ENCODE measurements at places on chromosomes 16 and 17.

- no peak for DNase-seq
Observed at GRCh38 chr17:80463784-80464400, 12.5 kb downstream of the NPTX1 start.

- DNase-seq, result peak; percentile 59
Observed at GRCh38 chr17:42403150-42403549, 14.9 kb upstream of the STAT3 start.

- no peak for DNase-seq
Observed at GRCh38 chr16:30619202-30619601, 9.0 kb upstream of the ZNF689 start.

DNA sequence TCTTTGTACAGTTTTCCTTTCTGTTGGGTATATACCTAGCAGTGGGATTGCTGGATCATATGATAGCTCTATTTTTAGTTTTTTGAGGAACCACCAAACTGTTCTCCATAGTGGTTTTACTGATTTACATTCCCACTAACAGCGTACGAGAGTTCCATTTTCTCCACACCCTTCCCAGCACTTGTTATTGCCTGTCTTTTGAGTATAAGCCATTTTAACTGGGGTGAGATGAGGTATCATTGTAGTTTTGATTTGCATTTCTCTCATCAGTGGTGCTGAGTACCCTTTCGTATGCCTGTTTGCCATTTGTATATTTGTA lies 887 bp upstream of the EVI2B start:
- no peak for DNase-seq

- DNase-seq, result peak; percentile 97
Observed at GRCh38 chr17:82787081-82787848, 35.4 kb downstream of the TBCD start.

GRCh38 chr16:28617874-28618273 lies 8.0 kb upstream of the SULT1A1 start:
- peak; percentile 79 for DNase-seq

GRCh38 chr17:193841-194806 lies 12.7 kb upstream of the DOC2B start:
- no peak for DNase-seq

- no peak for DNase-seq
Observed at GRCh38 chr16:57660715-57661463, 7.2 kb upstream of the ADGRG3 start.

DNA sequence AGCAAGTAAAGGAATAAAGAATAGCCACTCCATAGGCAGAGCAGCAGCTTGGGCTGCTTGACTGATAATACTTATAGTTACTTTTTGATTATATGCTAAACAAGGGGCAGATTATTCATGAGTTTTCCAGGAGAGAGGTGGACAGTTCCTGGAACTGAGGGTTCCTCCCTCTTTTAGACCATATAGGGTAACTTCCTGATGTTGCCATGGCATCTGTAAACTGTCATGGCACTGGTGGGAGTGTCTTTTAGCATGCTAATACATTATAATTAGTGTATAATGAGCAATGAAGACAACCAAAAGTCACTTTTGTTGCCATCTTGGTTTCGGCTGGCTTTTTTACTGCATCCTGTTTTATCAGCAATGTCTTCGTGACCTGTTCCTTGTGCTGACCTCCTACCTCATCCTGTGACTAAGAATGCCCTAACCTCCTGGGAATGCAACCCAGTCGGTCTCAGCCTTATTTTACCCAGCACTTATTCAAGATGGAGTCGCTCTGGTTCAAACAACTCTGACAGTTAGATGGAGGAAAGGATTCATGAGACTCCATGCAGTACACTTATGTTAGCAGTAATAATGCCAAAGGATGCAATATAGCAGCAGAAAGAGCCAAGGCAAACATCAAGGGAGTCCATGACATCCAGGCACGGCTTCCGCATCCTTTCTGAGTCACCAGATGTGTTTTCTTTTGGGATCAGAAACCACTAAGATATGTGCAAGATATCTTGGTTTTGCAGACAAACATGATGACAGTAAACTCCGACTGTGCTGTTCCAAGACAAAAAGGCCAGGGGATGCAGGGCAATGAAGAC lies 55.8 kb upstream of the B4GALNT2 start:
- DNase-seq, result no peak

DNA sequence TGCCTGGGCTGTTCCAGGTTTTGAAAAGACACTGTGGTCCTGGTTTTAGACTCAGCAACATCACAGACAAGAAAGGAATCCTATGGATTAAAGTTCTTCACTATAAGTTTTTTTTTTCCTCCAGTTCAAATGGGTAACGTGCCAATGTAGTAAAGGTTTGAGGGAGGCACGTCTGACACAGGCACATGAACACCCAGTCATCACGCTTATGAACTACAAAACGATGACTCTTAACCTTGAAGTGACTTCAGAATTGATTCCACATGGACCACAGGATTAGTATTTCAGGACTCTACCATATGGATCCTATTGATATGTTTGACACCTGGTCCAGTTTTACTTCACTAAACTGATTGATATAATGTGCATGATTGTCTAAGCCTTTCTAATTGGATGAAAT lies 2.3 kb downstream of the PRMT7 start:
- DNase-seq, result no peak

- DNase-seq, result no peak
Observed at GRCh38 chr17:8475227-8475626, 39.5 kb downstream of the NDEL1 start.

DNA sequence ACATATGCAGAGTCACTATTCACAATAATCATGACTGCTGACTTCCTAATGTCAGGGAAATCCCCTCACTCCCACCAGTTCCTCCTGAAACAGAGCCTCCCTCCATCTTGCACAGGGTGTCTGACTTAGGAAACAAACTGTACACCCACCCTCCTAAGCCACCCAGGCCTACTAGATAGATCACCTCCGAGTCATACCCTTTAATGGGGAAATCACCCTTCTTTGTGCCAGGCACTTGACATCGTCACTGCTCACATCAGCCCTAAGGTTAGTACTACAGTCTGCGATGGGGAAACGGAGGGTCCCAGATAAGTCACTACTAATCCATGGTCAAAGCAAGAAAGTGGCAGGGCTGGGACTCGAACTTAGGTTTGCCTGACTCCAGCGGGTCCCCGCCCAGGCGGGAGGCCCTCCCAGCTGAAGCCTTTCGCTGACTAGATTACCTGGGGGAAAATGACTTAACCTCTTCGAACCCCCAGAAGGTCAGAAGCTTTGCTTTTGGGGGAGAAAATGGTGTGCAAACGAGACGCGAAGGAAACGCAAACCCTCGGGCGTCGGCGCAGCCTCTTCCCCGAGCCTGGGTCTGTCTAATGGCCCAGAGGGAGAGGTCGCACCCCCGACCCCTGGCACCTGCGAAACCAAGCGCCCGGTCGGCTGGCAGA lies 3.4 kb upstream of the MLLT6 start:
- peak; percentile 69 for DNase-seq

- DNase-seq, result peak; percentile 7
Observed at GRCh38 chr16:1494129-1494640, 1.0 kb downstream of the TELO2 start.

GRCh38 chr17:58307468-58308172 lies 21.0 kb downstream of the TSPOAP1 start:
- DNase-seq, result no peak

GRCh38 chr16:29877266-29877961 lies 14.4 kb upstream of the CDIPT start:
- peak; percentile 95 for DNase-seq

DNA sequence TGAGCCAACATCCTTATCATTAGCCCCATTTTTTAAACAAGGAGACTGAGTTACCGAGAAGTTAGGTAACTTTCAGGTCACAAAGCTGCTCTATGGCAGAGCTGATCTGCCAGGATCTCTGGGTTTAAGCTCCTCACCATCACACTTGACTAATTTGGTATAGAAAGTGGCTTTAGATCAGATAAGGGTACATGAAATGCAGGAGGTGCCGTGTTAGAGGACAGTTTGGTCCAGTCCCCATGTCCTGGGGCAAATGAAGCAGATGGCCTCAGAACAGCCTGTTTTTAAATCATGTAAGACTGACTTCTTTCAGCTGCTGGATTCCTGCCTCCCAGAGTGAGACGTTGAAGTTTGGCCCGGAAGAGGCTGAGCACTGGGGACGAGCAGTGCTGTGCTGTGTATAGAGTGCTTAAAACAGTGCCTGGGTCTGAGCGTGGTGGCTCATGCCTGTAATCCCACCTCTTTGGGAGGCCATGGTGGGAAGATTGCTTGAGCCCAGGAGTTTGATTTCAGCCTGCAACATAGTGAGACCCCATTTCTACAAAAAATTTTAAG lies 187.0 kb upstream of the CACNG3 start:
- DNase-seq, result no peak
